ENCODE measurements at places on chromosomes 4 and X.

DNA sequence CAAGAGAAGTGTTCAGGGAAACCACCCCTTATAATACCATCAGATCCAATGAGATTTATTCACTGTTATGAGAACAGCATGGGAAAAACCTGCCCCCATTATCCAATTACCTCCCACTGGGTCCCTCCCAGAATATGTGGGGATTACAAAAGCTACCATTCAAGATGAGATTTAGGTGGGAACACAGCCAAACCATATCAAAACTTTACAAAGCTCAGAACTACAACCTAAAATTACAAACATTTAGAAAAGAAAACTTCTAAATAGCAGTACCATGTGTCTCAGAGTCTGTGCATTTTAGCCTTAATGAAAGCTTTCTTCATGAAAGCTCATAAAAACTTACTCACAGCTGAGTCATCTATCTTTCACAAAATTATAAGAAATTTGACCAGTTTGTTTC, 1442.8 kb upstream of the PCDH7 start:
- no peak for ATAC-seq

- ATAC-seq: no peak
These were observed 4.8 kb upstream of the CXCL1 start for GRCh38 chr4:73864365-73864764.

- peak; percentile 38 for ATAC-seq
These were observed 33.8 kb downstream of the PPARGC1A start for GRCh38 chr4:23855912-23856605.

DNA sequence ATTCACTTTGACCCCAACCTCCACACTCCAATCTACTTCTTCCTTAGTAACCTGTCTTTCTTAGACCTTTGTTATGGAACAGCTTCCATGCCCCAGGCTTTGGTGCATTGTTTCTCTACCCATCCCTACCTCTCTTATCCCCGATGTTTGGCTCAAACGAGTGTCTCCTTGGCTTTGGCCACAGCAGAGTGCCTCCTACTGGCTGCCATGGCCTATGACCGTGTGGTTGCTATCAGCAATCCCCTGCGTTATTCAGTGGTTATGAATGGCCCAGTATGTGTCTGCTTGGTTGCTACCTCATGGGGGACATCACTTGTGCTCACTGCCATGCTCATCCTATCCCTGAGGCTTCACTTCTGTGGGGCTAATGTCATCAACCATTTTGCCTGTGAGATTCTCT, 344 bp downstream of the OR13H1 start:
- ATAC-seq: no peak

DNA sequence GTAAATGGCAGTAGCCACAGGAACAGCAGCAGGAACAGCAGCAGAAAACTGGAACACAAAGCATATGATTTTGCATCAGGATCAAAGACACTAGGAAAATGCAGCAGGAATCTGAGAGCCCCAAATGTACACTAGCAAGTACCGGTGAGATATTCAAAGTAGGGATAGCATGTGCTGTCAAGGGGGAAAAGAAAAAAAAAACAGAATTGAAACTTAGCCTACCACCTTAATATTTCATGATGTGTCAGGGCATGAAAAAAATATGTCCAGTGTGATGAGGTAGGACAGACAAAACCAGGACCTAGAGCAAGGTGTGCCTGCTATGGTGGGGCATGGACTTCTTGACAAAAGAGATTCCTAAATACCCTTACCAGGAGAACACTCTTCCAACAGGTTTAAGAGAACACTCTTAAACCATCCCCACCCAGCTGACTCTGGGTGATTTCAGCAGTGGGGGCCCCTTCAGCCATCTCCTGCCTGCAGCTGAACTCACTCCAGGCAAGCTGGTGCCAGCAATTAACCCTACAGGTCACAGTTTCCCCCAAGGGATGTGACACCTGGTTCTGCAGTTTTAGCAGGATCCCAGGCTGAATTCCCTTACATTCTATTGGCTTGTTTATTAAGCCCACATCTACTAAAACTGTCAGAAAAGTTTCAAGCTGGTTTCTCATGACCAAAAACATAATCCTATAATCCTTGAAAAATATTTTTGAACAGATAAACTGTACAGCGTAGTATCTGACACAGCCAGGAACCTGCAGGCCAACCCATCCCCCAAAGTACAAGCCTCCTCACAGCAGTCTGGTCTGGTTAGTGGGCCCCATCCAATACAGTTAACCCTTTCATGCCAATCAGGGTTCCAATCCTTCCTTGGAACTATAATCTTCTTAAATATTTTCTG, 62.9 kb upstream of the FMR1 start:
- ATAC-seq: no peak

- no peak for ATAC-seq
These were observed 61.7 kb upstream of the PPP1R2C start for GRCh38 chrX:42839632-42840031.

GRCh38 chr4:26937567-26937966, 76.9 kb downstream of the STIM2 start:
- no peak for ATAC-seq

- ATAC-seq: no peak
These were observed 24.9 kb upstream of the RNF150 start for GRCh38 chr4:141158219-141158618.

GRCh38 chr4:156420623-156421022, 467.0 kb upstream of the CTSO start:
- ATAC-seq: peak; percentile 88

DNA sequence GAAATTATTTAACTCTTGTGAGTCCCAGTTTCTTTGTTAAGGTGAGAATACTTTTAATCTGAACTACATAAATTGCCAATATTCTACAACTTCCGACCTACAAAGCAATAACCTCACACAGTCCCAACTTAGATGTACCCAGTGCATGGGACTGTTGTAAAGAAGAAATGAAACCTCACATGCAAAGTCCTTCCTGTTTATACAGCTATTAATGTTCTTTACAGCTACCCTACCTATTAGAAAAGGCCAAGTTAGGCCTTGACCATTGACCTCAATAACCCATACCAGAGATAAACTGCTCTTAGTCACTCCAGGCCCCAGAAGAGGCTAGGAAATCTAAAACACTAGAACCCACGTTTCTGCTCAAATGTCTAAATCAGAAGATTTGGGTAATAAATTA, 920.1 kb upstream of the TENM3 start:
- ATAC-seq: no peak

GRCh38 chr4:186845137-186845842, 121.6 kb upstream of the FAT1 start:
- peak; percentile 75 for ATAC-seq

DNA sequence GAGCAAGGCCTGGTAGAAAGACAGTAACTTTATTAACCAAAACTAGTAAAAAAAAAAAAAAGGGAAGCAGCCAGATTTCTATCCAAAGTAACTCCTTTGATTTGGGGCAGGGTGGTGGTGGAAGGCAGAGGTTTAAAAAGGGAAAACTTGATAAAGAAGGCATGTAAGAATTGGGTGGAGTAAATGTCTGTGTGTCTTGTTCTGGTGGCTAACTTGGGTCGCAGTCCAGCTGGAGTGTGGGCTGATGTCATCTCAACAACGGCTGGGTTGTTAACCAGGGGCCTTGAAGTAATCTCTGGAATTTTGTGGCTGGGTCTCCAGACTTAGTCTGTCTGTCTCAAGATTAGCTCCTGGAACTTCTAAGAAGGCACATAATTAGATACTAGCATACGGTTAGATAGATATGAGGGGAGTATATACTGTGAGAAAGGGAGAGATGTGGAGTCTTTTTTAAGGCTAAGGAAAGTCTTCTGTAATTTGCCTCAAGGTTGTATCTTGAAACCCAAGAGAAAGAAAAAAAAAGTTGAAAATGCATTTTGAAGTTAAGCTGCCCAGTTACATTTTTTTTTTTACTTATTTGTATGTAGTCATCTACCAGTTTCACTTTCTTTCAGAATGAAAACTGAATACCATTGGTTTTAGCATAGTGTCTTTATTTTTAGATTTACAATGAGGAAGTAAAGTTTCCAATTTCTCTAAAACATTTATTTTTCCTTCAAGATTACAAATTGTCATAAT, 48.3 kb downstream of the MTHFD2L start:
- ATAC-seq: no peak

DNA sequence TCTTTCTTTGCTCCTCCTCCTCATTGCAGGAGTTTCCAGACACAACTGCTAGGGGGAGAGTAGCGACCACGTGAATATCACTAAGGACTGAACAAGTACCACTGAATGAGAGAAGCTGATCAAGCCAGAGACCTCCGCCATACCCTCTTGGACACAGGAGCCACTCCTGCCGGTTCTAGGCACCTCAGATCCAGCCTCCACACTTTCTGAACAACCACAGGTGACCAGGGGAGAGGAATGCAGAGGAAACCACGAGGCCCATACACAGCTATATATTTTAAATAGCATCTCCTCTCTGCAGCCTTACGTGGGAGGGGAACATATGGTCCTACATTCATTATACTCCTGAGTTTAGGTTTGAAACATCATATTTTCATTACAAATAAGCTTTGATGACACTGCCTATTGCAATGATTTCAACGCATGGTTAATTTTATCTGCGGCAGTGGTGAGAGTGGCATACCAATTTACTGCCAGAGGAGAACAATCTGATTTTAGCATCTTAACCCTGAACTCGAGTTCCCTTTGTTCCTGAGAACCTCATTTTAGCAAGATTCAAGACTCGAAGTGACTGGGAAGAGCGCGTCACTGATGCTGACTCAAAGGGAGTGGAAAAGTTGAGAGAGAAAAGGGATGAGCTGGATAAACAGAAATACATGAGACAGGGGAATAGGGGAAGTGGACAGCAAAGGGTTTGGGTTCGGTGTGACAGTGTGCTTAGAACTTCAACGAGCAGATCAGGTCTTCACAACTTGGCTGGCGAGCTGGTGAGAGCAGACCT, 231.7 kb upstream of the PPARGC1A start:
- no peak for ATAC-seq

- ATAC-seq: no peak
These were observed 87.3 kb downstream of the CAMK2D start for GRCh38 chr4:113674251-113674650.

- ATAC-seq: no peak
These were observed 55.8 kb downstream of the FNIP2 start for GRCh38 chr4:158824425-158825274.

GRCh38 chr4:145487631-145488030, 6.0 kb downstream of the SMAD1 start:
- ATAC-seq: no peak

GRCh38 chrX:24027086-24027485, at the start of gene KLHL15:
TSS of gene KLHL15 (minus strand) at chrX:24027186. CDS start at chrX:24006693, 20,493 bp downstream.
- no peak for ATAC-seq

- ATAC-seq: no peak
These were observed 240.5 kb upstream of the HS3ST1 start for GRCh38 chr4:11669156-11669555.

DNA sequence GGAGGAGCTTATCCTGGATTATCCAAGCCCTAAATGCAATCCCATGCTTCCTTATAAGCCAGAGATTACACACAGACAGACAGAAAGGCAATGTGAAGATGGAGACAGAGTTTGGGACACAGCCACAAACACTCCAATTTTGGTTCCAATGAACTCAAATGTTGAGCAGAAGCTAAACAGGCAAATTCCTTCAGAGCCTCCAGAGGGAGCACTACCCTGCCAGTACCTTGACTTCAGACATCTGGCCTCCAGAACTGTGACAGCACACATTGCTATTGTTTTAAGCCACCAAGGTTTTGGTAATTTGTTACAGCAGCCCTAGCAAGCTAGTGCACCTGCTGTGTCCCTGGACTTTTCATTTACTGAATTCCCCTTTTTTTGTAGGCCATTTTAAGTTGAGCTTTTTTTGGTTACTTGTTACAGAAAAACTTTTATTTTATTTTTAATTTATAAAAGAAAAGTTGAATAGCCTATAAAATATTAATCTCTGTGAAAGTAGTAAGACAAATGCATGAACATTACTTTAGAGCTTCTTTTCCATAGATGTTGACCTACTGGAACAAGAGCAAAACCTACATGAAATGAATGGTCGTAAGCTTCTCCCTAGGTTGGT, 33.4 kb upstream of the SRD5A3 start:
- peak; percentile 87 for ATAC-seq

GRCh38 chrX:104854188-104854587, 288.2 kb downstream of the IL1RAPL2 start:
- no peak for ATAC-seq

- ATAC-seq: peak; percentile 22
These were observed 305.5 kb downstream of the FAT4 start for GRCh38 chr4:125620066-125620860.

GRCh38 chr4:6206771-6207290, 6.5 kb upstream of the JAKMIP1 start:
- no peak for ATAC-seq

GRCh38 chrX:1178580-1179057, 33.8 kb downstream of the CRLF2 start:
- no peak for ATAC-seq

DNA sequence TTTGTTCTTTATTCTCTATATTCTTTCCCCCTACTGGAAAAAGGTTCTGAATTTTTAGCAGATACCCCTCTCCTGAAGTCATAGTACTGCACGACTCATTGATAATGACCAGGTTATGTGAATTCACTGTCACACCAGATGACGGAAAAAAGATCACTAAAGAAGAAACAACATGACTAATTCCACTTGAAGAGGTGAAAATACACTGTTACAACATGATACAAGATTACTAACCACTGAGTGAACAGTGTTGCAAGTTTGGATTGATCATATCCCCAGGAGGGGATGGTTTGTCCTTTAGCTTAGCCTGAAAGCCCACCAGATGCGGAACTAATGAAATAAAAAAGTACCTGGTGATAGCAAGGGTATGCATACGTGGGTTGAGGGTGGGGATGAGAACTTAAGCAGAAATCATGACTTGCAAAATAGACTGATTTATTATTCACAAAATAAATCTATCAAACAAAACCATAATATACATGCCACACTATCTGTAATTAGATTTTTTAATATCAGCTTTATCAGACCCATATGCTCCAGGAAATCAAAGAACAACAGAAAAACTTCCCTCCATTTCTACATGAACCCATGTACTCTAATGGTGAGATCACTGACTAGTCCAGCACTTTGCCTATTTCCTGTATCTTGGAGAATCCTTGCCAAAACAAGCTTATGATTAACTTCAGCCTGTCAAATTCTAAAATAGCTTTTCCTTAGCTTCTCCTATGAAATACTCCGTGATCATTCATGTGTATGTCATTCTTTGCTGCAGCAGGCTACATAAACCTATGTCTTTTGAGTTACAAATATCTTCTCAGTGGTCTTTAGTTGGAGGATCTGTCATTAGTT, 257.4 kb upstream of the AGA start:
- no peak for ATAC-seq

- ATAC-seq: no peak
These were observed 318.8 kb upstream of the RASGEF1B start for GRCh38 chr4:81790477-81790876.

DNA sequence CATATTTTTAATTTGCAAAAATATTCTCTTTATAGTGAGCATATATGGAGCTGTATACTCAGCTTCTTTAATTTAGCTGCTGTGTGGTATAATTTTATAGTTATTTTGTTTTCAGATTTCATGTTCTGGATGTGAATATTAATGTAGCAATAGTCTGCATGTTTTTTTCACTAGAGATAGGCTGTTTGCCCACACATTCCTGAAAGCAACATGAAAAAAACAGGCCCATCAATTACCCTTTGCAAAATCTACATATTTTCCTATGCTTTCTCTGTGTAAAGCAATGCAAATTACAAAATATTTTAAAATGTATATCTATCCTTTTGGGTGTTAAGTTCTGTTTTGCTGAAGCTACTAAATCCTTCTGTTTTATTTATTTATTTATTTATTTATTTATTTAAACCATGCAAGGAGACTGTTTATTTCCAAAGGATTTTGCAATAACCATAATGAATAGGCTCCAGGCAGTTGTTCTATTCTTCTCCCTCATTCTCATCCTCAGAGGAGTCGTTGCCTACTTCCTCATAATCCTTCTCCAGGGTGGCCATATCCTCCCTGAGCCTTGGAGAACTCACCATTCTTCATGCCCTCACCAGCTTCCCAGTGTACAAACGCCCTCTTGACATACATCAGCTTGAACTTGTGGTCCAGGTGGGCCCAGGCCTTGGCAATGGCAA, 277.1 kb downstream of the ANKRD50 start:
- no peak for ATAC-seq
